ENCODE measurements at places on chromosomes 6 and 20. TPM values are rescaled to one million over a fixed set of nuclear protein-coding genes. Genes with fewer than 3 reads are reported as not detected.
A peak's percentile ranks its signal among the peaks of the same experiment; 100 is the strongest.

Gene SLC17A3
- not detected for total RNA-seq

Gene DIDO1
- 38.3 TPM for total RNA-seq

Gene C20orf204
- 0.18 TPM for total RNA-seq

DNA sequence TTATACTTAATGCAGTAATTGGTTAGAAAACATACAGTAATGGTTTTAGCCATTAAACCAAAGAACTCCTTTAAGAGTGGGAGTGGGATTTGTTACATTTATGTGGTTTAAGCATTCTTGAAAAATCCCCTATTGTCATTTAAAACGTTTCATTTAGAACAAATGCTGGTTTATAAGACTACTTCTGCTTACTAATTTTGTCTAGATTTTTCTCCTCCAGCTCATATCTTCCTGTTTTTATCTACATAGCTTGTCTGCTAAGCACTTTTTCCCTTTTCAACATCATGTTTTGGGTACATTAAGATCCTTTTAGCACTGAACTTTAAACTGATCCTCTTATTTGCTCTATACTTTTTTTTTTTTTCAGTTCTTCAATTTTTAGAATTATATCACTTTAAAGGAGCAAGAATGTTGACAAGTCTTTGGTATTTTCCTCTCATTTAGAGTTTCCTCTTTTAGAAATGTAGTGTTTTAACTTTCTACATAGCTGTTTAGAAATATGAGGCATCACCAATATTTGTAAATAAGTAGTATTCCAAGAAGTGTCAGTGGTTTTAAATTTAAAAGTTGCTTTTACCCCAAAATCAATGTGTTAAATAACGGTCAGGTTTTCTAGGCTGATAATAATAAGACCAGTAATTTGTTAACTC lies 80.9 kb downstream of the SESN1 start:
- DNase-seq = no peak

GRCh38 chr6:39999006-39999867 lies 65.0 kb upstream of the MOCS1 start:
- DNase-seq = no peak

DNA sequence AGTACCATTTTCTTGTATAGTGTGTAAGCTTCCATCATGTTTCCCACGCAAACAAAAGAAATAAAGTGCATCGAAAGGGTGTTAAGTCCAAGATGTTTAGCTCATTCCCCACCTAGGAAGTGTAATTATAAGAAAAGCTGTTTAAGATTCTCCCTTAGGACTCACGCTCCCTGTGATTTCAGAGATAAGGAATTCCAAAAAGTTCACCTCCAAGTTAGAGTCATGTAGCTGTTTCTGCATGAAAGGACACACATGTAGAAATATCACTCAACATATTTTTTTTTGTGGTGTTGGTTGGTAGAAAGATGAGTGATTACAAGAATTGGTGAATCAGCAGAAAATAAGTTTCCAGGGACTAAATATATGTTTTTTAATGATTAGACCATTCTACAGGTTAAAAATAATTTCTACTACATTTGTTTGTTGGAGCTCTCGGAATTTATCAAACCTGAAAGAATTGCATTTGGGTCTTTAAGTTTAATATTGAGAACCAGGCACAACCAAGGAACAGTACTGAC lies 10.4 kb downstream of the OPN5 start:
- no peak for DNase-seq

- DNase-seq = no peak
These were observed 55.9 kb downstream of the STXBP5 start for GRCh38 chr6:147260091-147260490.

DNA sequence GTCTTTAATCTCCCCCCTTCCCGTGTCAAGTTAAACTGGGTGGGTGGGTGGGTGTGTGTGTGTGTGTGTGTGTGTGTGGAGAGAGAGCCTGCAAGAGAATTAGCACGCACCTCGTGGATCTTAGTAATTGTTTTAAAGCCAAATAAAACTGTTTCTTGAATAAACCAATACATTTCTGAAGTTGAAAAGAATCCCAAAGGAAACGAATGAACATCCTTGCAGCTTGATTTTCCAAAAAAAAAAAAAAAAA lies 381 bp upstream of the BICRAL start:
- DNase-seq = peak; percentile 30
